ENCODE measurements at places on chromosomes 6 and 20. TPM values are rescaled to one million over a fixed set of nuclear protein-coding genes. Genes with fewer than 3 reads are reported as not detected.

DNA sequence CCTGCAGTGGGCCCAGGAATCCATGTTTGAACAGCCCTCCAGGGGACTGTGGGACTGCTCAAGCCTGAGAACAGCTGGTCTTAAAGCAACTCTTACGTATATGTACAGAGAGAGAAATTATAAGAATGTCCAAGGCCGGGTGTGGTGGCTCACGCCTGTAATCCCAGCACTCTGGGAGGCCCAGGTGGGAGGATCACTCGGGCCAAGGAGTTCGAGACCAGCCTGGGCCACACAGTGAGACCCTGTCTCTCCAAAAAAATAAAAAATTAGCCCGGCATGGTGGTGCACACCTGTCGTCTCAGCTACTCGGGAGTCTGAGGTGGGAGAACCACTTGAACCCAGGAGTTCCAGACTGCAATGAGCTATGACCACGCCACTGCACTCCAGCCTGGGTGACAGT, 134.0 kb downstream of the DTNBP1 start:
- DNase-seq, result no peak

- no peak for DNase-seq
Observed at GRCh38 chr20:8089668-8090067, 42.4 kb upstream of the PLCB1 start.

The NKX2-4 gene
- 0.15 TPM for total RNA-seq

DNA sequence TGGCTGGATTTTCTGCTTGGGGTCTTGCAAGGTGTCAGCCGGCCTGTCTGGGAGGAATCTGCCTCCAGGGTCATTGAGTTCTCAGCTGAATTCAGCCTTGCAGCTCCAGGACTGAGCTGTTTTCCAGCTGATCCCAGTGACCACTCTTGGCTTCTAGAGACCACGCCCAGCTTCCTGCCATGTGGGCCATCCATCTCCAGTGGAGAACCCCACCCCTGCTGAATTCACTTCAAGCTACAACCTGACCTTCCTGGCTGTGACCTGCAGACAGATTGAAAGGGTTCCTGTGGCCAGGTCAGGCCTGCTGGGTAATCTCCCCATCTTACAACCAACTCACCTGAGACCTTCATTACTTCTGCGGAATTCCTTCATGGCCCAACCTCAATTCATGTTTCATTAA, 26.5 kb upstream of the SYNDIG1 start:
- no peak for DNase-seq

The OXT gene
- 0.64 TPM for total RNA-seq

The TP53TG5 gene
- total RNA-seq, result not detected

GRCh38 chr6:135173242-135173988, 7.7 kb upstream of the MYB start:
- DNase-seq, result no peak

DNA sequence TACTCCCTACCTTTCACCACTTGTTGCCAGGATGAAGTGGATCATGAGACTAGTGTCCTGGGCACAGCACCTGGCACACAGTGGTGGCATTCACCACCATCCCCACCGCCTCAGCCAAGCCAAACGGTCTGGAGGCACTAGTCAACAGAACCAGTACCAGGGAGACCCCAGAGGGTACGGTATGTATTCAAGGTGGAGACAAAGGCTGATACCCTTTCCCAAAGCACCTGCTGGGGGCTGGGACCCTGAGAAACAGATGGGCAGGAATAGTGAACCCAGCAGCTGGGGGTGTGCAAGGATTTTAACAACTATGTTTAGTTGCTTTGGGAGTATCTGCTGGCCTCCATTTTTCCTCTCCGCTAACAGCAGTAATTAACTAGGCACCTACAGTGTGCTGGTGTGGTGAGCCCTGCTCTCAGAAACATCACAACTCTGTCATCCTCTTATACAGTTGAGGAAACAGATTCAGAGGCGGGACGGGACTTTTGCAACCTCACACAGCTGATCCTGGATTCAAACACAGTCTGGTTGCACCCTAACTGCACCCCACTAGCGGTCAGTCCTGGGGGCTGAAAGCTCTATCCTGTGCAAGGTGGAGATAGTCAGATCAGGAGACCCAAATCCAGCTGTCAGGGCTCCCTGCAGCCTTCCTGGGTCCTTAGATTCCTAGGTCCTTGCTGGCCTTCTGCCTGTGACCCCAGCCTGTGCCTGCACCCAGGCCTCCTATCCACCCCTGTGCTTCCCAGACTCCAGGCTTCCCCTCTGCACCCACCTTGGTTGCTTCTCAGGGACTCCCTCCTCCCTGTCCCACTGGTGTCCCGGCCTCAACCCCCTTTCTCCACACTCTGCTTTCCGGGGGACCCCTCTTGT, 1.2 kb downstream of the SNTA1 start:
- DNase-seq, result no peak

GRCh38 chr6:141421378-141421777, 711.3 kb upstream of the GJE1 start:
- no peak for DNase-seq

GRCh38 chr6:44116641-44117382, 10.4 kb downstream of the MRPL14 start:
- no peak for DNase-seq

DNA sequence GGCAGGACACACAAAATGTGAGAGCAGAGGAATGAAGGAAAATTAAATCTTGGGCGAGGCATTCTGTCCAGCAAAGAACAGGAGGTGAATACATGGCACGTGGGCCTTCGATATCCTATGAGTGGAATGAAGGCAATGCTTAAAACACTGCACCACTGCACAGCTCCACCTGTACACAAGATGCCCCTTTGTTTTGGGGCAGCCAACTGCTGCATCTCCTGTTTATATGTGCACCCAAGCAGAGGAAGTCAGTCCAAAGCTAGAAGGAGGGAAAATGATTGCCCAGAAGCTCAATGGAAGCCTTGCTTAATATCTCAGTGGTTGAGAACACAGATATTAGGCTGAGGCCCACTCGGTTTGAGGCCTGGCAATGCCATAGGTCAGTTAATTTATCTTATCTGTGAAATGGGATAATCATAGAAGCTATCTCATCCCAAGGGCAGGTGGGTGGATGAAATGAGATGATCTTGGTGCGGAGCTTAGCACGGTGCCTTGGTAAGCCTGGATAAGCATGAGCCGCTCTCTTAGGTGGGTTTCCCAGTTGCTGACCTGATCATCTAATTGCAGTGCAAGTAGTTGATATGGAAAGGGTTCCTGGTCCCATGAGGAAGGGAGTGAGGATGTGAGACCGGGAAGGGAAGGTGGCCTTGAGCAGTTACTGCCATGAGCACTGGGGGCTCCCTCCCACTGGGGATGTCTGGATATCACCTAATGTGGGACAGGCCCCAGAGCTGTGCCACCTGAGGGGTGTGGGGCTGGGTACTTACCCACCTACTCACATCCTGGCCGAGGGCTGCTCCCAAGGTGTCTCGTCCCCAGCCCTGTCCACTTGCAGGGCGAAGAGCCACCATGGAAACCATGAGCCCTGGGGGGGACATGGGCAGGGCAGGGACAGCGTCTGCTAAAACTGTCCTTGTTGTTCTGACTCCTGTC, 9.9 kb downstream of the BANF2 start:
- DNase-seq, result no peak

The PSMB8 gene
- total RNA-seq, result 17.6 TPM

GRCh38 chr20:63233061-63233344, 2.7 kb upstream of the BIRC7 start:
- DNase-seq, result no peak

DNA sequence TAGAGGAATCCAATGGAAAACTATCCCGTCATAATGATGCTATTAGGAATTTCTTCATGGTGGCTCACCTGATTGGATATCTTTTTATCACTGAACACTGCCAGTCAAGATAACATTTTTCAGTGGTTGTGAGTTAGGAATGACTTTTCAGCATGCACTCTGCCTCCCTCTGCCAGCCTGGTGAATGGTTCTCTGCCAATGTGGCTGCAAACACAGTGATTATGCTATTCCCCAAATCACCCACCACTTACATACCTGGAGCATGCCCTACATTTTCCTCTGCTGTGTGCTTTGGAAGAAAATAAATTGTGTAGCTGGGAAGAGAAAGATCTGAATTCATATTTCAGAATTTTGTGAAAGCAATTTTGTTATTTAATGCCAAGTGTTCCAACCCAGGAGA, 102.6 kb upstream of the LAMP5 start:
- DNase-seq, result no peak

The CCN5 gene
- total RNA-seq, result not detected

GRCh38 chr20:61737812-61738443, 327.8 kb downstream of the TAF4 start:
- DNase-seq, result no peak

The HS3ST5 gene
- 14.4 TPM for total RNA-seq

DNA sequence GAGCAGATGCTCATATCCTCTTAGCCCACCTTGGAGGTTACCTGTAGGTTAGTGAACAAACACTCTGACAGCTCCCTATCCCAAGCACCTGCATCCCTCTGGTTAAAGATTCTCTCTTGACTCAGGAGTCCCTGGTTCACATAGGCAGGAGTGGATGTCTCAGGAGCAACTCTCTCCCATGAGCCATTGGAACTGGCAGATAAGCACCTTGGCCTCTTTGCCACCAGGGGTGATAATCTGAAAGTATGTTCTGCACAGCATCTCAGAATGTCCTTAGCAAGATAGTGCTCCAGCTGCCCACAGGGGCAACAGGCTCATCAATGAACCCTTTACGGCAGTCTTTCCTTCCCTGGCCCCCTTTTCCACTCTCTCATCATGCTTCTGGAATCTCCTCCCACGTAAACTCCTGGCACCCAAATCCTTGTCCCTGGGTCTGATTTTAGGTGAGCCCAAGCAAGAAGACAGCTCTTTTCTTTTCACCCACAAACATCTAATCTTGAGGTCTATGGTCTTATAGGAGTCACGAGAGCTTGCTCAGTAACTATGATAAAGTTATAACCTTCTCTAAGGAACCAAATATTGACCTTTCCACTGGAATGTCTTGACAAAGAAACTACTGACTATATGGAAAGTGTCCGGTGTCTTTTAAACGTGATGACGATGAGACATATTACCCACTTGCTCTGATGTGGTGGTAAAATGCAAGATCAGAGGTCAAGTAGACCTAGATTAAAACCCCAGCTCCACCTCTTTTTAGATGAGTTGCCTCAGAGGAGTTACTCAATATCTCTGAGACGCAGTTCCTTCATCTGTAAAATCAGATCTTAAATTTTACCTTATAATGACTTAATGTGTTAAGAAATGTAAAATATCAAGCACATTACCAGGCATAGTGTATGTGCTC, 39.8 kb upstream of the ISM1 start:
- DNase-seq, result no peak

DNA sequence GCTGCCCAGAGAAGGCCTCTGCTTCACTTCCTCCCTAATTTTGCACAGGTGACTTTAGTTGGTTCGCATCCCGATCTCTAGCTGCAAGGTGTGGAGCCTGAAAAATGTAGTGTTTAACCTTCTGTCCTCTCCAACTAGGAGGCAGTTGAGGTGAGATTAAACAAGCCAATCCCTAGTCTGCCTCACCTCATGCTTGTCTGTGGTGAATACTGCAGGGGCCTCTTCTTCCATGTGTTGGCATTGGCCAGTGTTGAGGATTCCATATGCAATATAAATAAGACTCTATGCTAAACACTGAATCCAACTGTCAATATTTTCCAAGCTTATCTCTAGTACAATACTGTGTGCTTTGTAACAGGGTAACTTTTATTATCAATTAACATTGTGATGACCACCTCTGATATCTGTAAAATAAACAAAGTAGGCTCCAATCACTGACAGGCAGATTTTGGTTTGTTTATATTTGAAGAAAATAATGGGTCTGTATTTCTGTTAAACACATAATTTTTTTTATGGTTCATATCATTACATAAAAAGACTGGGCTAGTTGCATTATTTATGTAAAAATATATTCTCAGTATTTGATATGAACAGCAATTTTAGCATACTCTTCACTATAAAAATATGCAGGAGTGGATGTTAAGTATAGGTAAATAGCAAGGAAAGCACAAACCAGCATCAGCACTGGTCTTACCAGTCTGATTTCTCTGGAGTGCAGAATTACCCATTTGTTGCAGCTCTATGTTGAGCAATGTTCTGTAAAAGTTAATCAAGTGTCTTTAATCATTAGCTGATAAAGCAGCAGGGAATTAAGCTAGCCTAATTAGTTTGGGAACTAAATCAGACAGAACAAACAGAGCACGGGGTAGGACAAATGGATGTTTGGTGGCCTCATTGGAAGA, 74.0 kb downstream of the ANKRD6 start:
- no peak for DNase-seq

- no peak for DNase-seq
Observed at GRCh38 chr6:35197196-35197595, 16.6 kb upstream of the SCUBE3 start.

The TNXB gene
- total RNA-seq, result 5.0 TPM

- no peak for DNase-seq
Observed at GRCh38 chr6:34556493-34556892, 364 bp upstream of the SPDEF start.

- no peak for DNase-seq
Observed at GRCh38 chr6:113457751-113458150, 399.4 kb upstream of the MARCKS start.
